Smooth muscle cell of the coronary artery (primary cell): ENCODE measurements at places on chromosomes 5 and 9. TPM values are rescaled to one million over a fixed set of nuclear protein-coding genes. Genes with fewer than 3 reads are reported as not detected.

Gene PCDHGA6
- 2.2 and 2.3 TPM in 2 replicates for total RNA-seq

Gene SCGB3A2
- total RNA-seq = 0.15 TPM in 1 of 2 replicates, not detected in the other

Gene KCNV2
- total RNA-seq = not detected in 2 replicates

Gene CDC20B
- 0.08 TPM in 1 of 2 replicates, not detected in the other for total RNA-seq

Gene SLCO4C1
- not detected in 2 replicates for total RNA-seq
